Stimulated activated CD8-positive, alpha-beta memory T cell treated with anti-CD3 and anti-CD28 coated beads, Interleukin-4, amount 100 ng/mL, for 1 hour (primary cell): ENCODE measurements at places on chromosomes 12 and 14.

- no peak for DNase-seq
Observed at GRCh38 chr14:100297320-100298300, 8.6 kb downstream of the SLC25A29 start.

- no peak for DNase-seq
Observed at GRCh38 chr12:67147447-67147846, 121.7 kb upstream of the CAND1 start.

GRCh38 chr12:42056130-42056529, 88.5 kb downstream of the GXYLT1 start:
- DNase-seq, result no peak

DNA sequence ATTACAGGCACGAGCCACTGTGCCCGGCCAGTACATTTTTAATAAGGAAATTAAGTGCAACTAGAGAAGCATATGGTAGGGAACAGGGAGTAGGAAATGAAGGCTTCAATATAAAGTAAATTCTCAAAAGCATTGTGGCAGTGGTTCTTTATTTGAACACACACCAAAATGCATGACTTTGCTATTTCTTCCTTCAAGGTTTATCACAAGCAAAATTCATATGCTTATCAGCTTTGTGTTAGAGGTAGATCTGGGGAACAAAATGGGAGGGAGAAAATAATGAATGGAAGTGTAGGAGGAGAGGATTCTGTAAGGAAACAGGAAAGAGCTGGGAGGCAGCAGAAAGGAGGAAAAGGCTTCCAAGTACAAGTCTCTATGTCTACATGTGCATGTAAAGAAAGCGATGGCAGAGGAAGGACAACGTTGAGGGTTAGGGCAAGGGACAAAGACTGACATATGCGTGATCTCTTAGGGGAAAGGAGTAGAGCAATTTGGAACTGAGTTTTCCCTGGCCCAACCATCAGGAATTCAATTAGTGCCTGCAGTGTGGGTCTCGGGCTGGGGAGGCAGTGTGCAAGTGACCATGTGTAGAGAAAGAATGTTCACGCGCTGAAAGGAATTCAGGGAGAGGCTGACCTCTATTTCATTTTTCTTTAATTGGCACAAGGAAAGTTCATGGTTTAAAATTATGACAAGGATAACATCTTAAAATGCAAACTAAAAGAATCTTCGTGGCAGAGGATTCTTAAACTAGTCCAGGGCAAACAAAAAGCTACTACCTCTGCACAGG, 22.9 kb upstream of the RASSF8 start:
- DNase-seq, result no peak

- no peak for DNase-seq
Observed at GRCh38 chr12:112191840-112192321, 66.5 kb downstream of the TRAFD1 start.

GRCh38 chr14:61212546-61212945, 68.6 kb downstream of the TMEM30B start:
- no peak for DNase-seq

DNA sequence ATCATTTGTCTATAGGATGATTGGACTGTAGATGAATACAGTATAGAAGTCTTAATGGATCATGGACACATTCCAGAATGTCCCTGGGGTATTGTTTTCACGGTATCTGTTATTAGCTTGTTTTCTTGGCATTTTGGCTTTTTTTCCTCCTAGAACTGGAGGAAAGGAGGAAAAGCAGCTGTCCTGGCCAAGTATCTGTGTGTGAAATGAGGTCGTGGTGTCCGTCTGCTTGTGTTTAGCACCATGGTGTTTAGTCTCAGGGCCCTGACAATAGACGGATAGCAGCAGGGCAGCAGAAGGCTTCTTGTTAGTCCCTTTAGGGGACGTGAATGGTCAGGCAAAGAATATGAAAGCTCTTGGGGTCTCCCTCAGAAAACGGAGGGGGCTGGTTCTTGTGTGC, 21.2 kb downstream of the FGF6 start:
- no peak for DNase-seq

DNA sequence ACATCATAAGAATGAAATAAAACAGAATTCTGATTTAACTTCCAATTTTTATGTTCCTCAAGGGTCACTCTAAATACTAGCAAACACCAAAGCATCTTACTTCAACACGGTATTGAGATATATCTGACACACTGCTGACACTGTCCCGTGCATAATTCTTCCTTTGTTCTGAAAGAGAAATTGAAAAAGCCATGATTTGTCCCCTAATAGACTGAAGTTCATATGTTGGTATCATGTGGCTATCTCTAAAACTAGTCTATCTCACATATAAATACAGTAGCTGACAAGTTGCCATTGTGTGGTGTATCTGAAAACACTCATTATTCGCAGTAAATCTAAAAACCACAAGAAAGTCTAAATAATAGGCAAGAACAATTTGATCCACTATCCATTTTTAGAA, 118.4 kb downstream of the EPS8 start:
- DNase-seq, result no peak

- no peak for DNase-seq
Observed at GRCh38 chr14:90728951-90729350, 87.3 kb downstream of the TTC7B start.

DNA sequence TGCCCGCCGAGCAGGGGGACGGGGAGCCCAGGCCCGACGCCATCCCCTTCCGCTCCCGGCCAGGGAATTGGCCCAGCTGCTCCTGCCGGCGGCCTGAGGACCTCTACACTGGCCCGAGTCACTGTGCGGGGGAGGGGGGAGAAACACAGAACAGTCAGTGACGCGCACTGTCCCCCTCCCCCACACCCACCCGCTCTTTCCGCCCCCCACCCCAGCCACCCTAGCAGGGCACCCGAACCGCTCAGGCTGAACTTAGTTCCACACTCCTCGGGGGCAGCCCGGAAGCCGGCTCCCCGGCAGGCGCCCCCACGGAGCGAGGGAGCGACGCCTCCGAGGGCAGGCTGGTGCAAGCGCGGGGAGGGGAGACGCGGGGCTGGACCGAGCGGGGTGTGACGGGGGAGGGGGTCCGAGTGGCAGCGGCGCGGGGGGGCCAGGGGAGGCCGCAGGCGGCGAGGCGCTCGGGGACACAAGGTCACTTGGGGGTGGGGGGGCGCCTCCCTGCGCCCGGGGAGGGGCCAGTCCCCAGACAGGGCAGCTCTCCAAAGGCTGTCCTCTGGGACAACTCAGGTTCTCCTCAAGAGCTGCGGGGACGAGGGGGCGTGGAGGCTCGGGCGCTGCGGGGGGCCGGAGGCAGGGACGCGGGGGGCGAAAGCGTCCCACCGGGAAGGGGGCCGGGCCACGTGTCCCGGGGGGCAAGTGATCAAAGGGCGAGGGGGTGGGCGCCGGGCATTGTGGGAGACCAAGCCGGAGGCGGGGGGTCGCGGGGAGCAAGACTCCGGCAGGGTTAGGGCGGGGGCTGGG, 648 bp downstream of the CHD4 start:
- DNase-seq, result no peak

DNA sequence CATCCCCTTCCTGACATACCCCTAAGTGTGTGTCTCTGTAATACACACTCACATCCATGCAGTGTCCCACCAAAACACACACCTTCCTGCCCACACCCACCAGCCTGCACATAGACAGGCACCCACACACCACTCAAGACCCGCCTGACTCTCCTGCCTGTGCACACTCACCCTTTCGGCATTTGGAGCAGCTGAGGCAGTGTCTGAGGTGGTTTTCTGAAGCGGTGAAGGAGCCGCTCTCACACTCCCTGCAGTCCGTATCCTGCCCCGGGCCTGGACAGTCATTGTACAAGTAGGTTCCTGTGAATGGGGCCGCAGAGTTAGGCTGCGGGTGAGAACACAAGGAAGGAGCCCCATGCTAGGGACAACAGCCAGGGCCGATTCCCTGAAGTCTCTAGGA, 8.3 kb downstream of the TNFRSF1A start:
- no peak for DNase-seq

DNA sequence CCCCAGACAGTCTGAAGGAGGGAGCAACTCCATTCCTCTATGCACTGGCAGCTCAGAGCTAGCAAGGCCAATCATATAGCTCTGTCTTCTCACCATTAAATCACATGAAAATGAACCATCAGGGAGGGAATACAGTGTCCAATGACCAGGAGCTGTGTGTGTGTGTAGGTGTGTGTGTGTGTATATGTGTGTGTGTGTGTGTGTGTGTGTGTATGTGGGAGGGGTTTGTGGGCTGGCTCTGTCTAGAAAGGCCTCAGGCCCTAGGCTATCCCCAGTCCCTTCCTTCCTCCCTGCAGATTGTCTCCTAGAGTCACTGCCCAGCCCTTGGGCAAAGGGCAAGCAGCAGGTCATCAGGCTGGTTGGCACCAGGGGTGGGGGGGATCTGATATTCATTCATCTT, 5.7 kb upstream of the SUSD6 start:
- no peak for DNase-seq

DNA sequence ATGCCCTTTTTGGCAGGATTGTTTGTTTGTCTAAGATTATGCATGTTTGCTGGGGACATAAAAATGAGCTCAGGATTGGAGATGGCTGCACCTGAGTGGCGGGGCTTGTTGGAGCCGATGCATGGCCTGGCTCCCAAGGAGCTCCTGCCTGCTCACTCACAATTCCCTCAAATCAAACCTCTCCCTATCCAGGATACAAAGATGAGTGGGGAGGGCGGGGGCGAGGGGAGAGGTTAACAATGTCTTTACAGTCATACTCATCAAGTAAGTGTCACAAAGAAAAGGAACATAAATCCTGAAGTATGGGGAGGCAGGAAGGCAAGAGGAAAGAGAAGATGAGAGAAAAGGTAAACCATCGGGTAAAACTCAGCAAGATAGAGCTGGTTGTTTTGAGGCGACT, 104.0 kb upstream of the COCH start:
- no peak for DNase-seq

- no peak for DNase-seq
Observed at GRCh38 chr12:48084066-48084465, 21.8 kb downstream of the SENP1 start.

GRCh38 chr12:129069886-129070285, 216.6 kb downstream of the GLT1D1 start:
- no peak for DNase-seq

DNA sequence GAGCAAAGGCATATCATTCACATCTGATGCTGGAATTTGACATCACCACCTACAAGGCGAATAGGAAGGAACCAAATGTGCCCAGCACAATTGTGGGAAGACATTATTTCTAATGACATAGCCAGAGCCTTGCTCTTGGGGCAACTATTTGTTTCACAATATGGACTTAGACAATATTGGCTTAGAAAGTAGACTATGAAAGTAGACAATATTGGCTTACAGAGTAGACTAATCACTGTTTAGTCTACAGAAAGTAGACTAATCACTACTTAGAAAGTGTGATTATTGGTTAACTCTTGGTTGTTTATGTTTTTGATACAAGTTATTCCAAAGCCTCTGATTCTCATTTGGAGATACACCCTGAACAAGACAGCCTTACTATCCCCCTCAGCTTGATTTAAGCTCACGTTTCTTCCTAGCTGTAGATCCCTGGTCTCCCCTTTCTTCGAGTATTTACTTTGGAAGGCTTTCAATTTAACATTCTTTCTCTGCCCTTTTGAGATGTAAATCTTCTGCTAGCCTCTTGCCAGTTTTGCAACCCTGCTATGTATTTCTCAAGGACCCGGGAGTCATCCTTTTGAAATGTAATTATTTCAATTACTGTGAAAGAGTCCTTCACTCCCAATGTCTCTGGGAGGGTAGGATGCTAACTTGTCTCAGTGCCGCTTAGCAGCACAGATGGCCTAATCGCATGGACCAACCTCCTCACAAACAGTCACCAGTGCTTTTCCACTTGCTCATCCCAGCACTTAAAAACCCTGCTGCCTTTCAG, 843.2 kb downstream of the GALC start:
- DNase-seq, result no peak

DNA sequence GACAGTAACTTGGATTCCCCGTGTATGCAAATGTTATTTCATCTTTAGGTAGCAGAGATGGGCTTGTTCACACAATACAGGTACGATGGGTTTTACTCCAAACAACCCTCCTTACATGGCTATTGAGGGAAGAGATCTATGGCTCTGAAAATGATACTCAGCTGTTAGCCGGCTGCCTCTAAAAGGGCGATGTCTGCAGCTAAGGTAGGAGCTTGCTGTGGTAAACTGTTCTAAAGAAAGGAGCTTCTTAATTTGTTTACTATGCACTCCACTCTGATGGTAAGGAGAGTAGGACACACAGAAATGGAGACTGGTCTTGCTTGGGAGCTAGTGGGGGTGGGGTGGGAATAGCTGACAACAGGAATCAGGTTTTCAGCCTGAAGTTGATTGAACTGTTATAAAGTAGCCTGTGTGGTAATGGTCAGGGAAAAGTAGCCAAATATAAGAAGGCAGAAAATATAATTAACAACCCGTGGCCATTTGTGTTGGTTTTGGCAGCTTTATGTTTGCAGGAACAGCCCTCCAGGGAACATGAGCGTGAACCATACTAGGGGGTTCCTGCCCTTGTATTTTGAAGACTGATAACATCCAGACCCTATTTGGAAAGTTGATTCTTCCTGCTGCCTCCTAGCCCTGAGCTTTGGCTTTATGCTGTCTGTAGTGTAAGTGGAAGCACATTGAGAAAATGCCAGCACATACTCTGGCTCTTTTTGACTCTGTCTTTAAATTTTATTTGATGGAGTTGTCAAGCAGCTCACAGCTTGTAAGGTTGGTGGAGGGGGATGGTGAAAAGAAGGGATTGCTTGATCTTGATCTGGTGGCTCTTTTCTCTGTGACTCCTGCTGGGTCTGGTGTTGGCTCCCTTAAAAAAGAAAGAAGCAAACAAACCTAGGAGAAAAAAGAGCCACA, 929.8 kb downstream of the DIO2 start:
- DNase-seq, result no peak

DNA sequence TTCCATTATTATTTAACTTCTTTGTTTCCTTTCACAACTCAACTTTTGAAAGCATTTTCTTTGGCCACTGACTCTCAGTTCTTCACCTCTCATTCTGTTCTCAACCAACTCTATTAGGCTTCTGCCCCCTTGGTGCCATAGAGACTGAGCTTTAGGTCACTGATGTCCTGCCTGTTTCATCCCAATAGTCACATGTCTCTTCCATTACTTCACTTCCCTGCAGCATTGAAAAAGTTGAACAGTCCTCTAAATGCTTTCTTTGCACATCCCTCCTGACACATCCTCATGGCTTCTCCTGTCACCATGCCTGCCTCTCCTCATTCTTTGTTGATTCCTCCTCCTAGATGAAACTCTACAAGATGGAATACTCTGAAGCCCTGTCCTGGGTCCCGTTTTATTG, 2.7 kb downstream of the CLEC12A start:
- DNase-seq, result no peak

DNA sequence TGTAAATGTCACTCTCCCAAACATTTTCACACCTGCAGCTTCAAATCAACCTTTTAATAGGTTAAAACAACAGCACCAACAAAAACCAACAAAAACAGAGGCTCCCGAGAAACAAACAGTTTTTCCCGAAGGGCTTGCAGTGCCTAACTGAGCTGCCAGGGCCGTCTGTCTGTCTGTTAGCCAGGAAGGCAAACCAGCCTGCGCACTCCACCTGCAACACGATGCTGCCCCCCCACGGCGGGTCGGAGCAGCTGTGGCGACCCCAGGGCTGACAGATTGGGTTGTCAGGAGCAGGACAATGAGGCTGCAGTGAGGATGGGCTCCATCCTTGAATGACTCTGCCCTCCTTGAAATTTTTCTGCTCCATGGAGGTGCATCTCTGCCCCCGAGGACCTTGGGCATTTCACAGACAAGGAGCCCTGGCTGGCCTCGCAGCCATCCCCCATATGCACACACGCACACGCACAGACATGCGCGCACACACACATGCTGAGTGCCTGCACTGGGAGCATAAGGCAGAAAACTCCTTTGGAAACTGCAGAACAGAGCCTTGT, 2.6 kb downstream of the RTL1 start:
- DNase-seq, result no peak
